ENCODE measurements at places on chromosomes 6 and 20.

DNA sequence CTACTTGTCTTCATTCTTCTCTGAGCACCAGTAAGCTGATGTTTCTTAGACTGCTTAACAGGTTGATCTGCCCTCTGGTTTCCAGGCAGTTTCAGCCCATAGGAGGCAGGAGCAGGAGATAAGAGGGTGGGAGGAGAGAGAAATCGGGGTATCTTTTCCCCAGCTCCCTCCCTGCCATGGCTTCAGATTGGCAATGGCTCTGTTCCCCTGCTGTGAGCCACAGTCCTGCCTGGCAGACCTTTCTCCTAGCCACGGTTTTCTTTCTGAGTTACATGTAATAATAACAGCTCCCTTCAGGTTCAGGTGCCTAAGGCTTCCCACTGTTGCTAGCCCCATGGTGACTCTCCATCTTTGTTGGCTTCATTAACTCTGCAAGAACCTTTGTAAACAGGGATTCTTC, 115.3 kb downstream of the CD83 start:
- no peak for DNase-seq

DNA sequence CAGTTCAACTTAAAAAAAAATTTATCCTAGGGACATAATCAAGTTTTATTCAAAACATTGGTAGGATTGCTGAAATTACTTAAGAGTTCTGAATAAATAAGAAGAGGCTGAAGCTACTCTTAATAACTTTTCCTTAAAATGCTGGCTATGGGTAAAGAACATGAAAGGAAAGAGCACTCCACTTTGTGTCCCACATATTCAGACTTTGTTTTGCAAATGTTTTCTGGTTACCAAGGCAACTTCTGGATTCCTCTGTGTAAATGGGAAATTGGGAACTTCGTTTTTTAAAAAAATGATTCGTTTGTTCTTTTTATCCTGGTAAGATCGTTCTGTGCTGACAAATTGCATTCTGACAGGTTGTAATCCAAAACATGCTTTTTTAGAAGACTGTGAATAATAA, 115.0 kb downstream of the KIF6 start:
- no peak for DNase-seq

GRCh38 chr6:90249034-90249433, 47.6 kb downstream of the BACH2 start:
- DNase-seq, result no peak

- no peak for DNase-seq
Observed at GRCh38 chr6:23826572-23826971, 299.4 kb upstream of the NRSN1 start.

GRCh38 chr6:156783958-156784357, 6.8 kb downstream of the ARID1B start:
- no peak for DNase-seq

DNA sequence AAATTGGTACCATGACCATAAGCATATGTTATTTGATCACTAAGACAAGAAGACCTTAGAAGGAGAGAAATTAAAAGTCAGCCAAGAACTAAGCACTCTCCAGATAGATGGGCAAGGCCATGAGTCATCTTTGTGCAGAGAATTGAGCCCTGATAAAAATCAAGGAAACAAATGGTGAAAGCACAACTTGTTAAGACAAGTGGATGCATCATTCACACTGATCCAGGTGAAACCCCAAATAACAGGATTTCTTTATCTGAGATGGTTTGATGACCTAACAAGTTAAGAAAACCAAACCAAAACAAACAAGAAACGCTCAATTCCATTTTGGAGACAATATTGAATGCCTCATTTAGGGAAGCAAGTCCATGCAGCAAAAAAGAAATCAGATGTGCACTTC, 121.6 kb downstream of the ADAT2 start:
- DNase-seq, result no peak

DNA sequence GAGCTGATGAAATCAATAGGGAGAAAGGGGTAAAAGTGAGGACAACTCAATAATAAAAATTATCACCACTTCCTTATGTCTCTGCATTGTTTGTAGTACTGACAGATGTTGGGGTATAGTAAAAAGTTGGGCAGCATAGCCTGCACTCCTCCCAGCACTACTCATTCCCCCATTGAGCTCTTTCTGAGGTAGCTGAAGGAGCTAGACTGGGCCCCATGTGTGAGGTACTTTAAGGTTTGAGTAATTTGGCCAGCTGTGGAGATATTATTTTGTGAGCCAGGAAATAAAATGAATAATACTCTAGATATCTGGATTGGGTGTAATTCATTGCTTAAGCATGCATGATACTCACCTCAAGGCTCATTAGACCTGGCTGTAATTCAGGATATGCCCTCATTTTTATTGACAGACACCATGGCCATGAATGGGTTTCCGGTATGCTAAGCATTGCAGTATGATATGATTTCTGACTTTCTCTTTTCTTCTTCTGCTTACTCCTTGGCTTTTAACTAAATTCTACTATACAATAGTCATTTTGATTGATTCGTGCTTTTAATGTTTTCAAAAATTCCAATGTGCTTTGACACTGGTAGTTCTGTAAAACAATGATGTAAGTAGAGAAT, 283.9 kb upstream of the RIMS1 start:
- DNase-seq, result no peak

DNA sequence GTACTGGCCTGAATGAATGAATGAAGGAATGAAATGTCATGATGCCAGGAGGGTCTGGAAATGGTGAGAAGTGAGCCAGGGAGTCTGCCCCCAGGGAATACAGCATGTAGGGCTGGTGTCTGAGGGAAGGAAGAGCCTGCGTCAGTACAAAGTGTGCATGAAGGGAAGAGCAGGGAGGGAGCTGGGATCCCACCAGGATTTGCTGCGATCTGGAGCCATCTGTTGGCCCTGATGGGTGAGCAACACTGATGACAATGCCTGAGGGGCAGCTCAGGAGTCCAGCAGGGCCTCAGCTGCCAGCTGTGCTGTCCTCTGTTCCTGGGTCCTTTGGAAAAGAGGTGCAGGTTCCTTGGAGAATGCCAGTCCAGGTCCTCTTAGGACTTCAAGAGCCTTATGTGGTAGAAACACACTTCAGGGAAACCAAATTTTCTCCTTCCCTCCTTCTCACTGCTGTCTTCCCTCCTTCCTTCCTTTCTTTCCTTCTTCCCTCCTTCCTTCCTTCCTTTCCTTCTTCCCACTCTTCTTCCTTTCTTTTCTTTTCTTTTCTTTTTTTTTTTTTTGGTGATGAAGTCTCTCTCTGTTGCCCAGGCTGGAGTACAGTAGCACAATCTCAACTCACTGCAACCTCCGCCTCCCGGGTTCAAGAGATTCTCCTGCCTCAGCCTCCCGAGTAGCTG, 11.5 kb downstream of the BPI start:
- no peak for DNase-seq

All from NCI-H1105 treated with DMSO at 0.1 percent for 48 hours (cell line).